ENCODE measurements at places on chromosomes 4 and X.
A peak's percentile ranks its signal among the peaks of the same experiment; 100 is the strongest.

GRCh38 chr4:1986578-1987210, 22.1 kb downstream of the NELFA start:
- no peak for DNase-seq

GRCh38 chr4:72893354-72894066, 176.0 kb downstream of the COX18 start:
- no peak for DNase-seq

DNA sequence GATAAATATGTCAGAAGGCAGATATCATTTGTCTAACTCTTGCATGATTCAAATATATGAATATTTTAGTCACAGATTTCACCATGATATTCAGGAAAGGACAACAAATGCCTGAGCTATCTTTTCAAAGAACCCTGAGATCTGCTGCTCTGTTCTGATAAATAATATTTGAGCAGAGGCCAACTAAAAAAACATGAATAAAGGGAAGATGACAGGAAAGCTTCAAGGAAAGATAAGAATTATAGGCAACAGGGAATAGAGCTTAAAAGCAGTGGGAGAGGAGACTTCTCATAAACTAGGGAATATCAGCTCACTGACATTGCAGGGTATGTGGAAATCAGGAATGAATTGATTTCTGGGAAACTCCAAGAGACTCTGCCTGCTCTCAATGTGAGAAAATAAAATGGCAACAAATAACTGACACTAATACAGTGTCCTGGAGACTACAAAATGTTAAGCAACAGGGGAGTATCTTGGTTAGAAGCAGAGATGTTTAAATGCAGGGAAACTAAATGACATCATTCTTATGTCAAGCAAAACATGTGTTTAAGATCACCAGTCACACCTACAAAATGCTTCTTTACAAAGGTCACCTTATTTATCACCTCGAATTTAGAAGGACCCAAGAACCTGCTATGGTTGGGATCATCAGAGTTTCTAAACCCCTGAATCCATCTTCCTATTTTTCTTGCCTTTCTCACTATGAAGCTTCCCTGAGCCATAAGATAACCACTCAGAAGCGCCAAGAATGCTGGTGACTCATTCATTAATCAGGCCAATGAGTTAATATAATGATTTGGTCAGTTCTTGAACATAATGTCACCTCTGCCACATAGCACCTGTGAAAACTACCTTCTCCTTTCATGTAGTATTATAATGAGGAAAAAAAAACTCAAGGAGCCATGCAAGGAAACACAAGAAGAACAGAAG, 78.1 kb downstream of the NDST3 start:
- no peak for DNase-seq

DNA sequence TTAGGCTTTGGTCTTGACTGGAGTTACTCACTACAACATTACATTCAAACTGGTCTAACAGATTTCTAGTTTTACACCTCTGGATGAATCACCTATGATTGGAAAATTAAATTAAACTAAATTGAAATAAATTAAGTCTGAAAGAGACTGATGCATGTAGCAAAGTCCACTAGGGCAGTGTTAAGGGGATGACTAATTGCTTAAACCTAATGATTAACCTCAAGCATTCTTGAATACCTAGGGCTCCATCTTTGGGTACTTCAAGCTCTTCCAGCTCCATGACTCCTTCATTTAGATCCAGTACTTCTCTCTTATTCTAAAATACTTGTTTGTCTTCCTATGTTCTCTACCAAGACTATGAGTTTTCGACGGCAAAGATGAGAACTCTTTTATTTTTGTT, 86.8 kb downstream of the SH2D1A start:
- DNase-seq = no peak

- peak; percentile 5 for DNase-seq
Measured at GRCh38 chr4:1195891-1196401, 23.6 kb upstream of the SPON2 start.

GRCh38 chr4:7291372-7292114, 99.2 kb downstream of the SORCS2 start:
- DNase-seq = no peak

DNA sequence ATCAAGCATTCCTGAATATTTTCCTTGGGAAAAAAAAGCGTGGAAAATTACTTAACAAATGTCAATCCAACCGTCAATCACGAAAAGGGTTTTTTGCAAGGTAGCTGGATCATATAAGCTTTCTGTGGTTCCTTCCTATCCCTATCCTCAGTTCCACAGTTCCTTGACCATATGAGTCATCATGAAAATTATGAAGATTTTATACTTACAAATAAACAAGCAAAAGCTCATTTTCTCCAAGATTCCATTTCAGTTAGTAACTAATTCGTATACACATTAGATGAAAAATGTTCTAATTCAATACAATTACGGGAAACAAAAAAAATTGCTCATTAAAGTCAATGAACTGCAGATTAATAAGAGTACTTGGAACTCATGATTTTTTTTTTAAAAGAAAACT, 228.8 kb downstream of the NSUN7 start:
- DNase-seq = no peak

DNA sequence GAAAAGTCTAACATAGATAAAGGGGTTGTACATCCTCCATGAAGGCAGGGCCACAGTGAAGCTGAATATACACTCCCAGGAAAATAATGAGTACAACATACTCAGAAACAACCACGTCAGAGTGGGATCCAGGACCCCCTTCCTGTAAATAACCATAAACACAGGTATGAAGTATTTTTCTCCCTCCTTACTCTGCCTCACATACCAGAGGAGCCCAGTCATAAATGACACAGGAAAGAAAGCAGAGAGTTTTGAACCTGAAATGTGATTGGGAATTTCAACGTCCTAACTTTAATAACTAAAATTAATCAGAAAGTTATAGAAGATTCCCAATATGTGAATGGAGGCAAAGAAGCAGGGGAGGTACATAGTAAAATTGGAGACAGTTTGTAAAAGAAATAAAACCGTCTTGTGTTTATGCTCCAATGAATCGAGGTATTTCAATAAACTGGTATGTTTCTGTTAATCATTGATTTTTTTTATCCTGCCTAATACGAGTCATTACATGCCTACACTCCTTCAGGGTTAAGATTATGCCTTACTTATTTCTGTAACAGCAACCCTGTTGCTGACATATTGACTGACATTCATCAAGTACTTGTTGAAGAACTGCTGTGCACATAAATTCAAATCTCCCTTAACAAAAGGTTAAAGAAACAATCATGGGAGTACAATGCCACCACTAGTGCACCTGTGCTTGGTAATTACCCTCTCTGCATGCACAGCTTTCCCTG, 431.3 kb downstream of the KCNIP4 start:
- no peak for DNase-seq

GRCh38 chrX:11367609-11368430, 74.6 kb downstream of the AMELX start:
- no peak for DNase-seq

GRCh38 chr4:108287834-108288413, 119.2 kb upstream of the LEF1 start:
- no peak for DNase-seq

DNA sequence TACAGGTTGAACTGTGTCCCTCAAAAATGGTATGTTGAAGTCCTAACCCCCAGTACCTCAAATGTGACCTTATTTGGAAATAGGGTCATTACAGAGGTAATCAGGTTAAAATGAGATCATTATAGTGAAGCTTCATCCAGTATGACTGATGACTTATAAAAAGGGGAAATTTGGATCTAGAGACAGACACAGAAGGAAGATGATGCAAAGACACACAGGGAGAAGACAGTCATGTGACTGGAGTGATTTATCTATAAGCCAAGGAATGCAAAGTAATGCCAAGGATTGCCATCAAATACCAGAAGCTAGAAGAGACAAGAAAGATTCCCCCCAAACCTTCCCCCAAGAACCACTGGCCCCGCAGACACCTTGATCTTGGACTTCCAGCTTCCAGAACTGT, 155.2 kb downstream of the RBMX2 start:
- no peak for DNase-seq

All from WTC11 (cell line).